Cerebellar nuclear complex (tissue), 1 donor: ENCODE measurements at places on chromosomes 1 and 21.

GRCh38 chr1:150061632-150062101 lies 5.9 kb upstream of the VPS45 start:
- DNase-seq = no peak

- no peak for DNase-seq
Measured at GRCh38 chr1:40663324-40664166, 1.9 kb downstream of the RIMS3 start.

DNA sequence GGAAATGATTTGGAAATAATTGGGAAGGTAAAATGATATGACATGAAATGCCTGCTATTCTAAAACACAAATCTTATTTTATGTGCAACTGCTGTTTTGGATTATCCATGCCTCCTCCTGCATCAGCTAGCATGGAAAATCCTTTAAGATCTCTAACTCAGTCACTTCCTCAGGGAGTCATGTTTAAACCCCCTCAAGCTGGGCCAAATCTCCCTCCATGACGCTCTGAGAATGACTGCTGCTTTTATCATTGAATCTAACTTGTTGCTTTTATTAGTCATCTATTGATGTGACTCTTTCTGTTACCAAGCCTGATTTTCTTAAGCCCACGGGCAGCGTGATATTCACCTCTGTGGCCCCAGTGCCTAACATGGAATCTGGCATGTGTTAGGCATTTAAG lies 324.8 kb downstream of the DISC1 start:
- DNase-seq = no peak

- DNase-seq = no peak
Measured at GRCh38 chr1:200228486-200228885, 181.3 kb downstream of the ZNF281 start.

DNA sequence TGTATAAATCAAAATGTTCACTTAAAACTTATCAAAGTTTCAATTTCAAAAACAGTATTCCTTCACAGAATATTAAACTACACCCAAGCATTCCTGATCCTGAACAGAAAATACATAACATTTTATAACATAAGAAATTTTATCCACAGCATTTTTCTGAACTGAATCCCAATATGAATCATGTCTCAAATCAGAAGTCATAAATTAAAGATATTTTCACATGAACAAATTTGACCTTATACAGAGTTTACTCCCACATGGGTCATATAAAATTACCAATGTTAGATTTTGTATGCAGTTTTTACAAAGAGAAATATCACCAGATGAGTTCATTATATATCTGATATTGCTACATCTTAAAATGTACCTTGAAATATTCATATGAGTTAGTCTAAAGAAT lies 48.6 kb upstream of the ASPM start:
- DNase-seq = no peak

DNA sequence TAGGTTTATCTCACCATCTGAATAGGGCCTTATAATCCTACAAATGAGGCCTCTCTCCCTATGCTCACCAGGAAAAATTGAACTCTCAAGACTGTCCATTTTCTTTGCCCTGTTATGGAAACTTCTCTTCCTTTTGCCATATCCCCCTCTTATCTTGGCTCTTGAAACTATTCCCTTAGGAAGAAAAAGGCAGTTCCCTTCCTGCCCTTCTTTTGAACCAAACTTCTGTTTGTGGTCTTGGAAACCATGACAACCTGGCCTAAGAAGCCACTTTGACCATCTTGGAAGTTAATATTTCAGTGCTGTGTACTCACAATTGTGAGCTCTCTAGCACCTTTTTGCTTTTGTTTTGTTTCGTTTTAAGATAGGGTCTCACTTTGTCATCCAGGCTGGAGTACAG lies 40.0 kb downstream of the ATP2B4 start:
- DNase-seq = no peak

GRCh38 chr21:33096426-33096825 lies 26.5 kb downstream of the OLIG1 start:
- no peak for DNase-seq

- DNase-seq = no peak
Measured at GRCh38 chr1:67570486-67571143, 114.4 kb upstream of the GADD45A start.

- no peak for DNase-seq
Measured at GRCh38 chr1:34655206-34655874, 99.5 kb upstream of the GJB5 start.

DNA sequence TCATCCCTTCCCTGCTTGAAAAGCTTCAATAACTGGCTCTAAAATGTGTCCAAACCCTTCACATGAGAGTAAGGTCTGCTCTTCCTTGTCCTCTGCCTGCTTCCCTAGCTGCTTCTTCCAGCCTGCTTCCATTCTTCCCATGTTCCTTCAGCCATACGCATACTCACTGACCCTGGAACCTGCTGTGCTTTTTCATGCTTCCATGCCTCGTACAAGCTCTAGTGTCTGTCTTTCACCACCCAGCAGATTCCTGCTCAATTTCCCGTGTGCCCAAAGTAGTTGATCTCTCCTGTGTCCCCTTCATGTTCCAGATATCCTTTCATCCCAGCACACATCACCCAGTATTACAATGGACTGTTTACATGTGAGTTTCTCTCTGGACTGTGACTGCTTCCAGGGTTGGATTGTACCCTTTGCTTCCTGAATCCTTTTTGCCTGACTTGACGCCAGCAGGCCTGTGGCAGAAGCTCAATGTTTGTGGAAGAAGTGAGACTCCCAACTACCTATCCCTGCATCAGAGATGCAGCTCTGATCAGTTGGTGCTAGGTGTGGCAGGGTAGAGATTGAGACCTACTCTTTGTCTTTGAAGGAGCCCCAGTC lies 35.9 kb upstream of the RNF19B start:
- DNase-seq = no peak

GRCh38 chr1:106603616-106604015 lies 452.9 kb upstream of the PRMT6 start:
- DNase-seq = no peak

GRCh38 chr1:150974580-150975478 lies at the start of gene CERS2:
Gene CERS2 (minus strand): TSS chr1:150974835. CDS start chr1:150969090, 5,745 bp downstream.
- DNase-seq = no peak

DNA sequence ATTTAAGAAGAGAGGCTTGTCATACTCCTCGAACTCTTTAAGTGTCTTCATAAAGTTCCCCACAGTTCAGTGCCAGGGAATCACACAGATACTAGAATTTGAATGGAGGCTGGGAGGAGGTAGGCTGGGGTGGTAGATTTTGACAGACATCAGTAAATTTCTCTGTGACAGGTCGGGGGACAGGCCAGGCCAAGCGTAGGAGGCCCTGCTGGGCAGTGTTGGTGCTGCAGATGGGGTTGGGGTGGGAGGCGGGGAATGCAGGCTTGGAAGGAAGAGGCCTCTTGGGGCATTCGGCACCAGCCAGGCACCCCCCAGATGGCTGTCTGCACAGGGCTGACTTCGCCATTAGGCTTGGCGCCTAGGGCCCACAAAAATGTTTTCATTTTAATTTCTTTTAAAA lies 84.0 kb downstream of the MAN1C1 start:
- no peak for DNase-seq

DNA sequence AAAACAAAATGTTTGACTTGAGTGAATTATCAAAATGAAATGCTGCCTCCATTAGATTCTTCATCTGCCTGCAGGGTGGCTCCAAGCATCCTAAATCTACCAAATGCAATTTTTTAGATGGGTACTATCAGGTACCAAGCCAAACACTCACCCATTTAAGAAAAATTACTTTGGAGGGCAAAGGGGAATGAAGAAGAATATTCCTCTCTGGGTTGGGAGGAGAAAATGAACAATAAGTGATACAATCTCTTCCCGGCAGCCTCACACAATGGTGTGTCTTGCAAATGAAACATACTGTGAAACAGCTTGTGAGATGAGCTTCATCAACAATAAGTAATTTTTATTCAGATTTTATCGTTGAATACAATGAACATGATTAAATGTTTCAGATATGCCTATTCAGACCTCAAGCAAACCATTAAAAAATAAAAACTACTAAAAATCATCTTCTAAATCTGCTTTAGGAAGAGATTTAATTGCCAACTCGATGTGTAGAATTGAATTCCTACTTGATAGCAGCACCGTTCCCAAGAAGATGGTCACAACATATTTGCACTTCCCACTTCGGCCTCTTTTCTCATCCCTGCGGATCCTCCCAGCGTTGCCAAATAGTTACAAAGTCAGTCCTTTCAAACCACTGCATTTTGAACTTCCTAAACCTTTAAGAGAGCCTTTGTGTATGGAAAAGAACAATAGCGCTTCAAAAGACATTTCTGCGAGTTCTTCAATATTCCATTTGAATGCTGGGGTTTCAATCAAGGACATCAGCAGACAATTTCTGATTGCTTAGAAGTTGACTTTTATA lies 2.7 kb downstream of the DAB1 start:
- DNase-seq = no peak

GRCh38 chr1:220690140-220691052 lies at the start of gene C1orf115:
Gene C1orf115 (plus strand): TSS chr1:220690363. CDS start chr1:220690403, 40 bp downstream.
- peak; percentile 53 for DNase-seq

DNA sequence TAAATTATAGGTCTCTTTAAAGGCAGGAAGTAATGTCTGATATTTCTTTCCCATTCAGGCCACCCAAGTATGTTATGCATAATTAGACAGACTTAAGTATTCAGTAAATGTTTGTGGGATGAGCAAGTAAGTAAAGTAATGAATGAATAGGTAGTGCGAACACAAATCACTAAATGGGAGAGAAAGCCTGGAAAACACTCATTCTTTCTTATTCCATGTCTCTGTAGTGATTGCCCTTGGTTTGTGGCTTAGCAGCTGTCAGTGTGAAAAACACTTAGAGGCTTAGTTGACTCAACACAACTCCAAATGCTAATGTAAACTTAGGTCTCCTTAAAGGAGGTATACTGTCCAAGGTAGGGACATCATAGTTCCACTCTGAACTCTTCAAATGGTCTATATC lies 182.5 kb downstream of the ZC3H11B start:
- DNase-seq = no peak

DNA sequence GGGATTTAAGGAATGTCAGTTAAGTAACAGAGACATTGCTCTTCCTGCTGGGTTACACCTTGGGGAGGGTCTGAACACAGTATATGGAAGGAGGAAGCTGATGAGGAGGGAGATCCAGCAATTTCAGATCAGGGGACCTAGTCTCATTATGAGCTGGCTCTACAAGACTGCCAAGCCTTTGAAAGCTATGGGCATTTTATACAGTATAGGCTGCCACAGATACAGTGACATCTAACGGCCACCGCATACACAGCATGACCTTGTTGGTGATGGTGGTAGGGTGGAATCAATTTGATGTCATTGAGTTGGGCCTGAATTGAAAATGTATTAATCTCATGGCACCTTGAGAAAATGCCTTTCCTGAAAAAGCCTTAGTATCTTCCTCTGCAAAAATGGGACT lies 22.6 kb upstream of the ZP4 start:
- DNase-seq = no peak

- DNase-seq = no peak
Measured at GRCh38 chr1:214205053-214205452, 75.9 kb upstream of the SMYD2 start.

- DNase-seq = no peak
Measured at GRCh38 chr1:6652986-6653385, 28.3 kb downstream of the THAP3 start.

- no peak for DNase-seq
Measured at GRCh38 chr1:180577361-180577760, 18.6 kb downstream of the OVAAL start.

DNA sequence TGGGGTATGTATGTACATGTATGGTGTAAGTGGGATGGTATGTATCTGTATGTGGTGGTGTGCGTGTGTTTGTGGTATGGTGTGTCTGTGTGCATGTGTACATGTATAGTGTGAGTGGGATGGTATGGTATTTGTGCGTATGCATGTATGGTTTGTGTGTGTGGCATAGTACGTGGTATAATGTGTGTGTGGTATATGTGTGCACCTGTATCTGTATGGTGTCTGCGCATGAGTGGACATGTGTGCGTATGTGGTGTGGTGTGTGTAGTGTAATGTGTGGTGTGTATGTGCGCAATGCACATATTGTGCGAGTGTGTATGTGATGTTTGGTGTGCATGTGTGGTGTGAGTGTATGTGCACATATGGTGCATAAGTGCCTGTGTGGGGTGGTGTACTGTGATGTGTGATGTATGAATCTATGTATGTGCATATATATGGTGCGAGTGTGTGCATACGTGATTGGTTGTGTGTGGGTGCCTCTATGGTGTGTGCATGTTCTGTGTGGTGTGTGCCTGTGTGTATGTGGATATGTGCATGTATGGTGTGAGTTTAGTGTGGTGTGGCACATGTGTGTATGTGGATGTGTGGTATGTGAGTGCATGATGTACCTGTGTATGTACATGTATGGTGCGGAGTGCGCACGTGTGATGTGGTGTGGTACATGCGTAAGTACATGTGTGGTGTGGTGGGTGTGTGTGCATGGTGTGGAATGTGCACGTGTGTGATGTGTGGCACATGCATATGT lies 38.8 kb downstream of the WDR4 start:
- no peak for DNase-seq

- DNase-seq = no peak
Measured at GRCh38 chr1:113325022-113325421, 65.3 kb upstream of the MAGI3 start.

- no peak for DNase-seq
Measured at GRCh38 chr21:35926003-35926740, 134.2 kb downstream of the SETD4 start.

DNA sequence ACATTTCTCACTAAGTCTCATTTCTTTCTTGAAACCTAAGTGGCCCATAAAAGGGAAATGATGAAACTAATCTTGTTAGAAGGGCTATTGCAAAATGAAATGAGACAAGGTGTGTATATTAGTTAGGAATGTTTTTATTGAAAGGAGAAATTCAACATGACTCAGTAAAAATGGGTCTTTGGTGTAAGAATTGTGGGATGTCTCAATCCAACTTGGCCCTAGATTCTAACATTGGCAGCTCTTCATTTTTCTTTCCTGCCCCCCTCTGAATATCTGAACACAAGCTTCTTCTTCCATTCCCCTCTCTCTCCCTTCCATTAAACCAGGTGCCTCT lies 26.8 kb upstream of the TARBP1 start:
- DNase-seq = no peak

- DNase-seq = no peak
Measured at GRCh38 chr1:174965362-174966007, 34.3 kb upstream of the CACYBP start.

DNA sequence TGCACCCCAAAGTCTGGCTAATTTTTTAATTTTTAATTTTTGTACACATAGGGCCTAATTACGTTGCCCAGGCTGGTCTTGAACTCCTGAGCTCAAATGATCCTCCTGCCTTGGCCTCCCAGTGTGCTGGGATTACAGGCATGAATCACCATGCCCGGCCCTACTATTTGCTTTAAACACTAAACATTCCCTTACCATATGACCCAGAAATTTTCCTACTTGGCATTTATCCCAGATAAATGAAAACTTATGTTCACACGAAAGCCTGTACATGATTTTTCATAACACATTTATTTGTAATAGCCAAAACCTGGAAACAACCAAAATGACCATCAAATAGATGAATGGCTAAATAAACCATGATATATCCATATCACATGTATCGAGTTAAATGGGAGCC lies 35.8 kb downstream of the NDUFS5 start:
- DNase-seq = no peak

DNA sequence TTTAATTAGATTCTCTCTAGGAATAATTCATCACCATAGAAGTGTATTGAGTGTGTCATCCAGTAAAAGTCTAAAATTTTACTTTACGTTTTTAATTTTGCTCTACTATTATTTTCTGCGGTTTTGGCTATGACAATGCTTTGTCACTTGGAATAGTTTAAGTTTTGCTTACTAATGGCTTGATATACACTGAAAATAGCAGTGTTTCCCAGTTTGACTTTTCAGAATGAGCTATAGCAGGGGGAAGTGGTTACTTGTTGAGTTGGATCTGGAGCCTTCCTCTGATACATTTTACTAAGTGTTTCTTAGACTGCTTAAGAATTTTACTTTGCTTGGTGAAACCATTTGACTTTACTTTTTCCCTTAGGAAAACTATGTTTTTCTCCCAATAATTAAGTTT lies 5.0 kb downstream of the DNAJC16 start:
- DNase-seq = no peak
